SJSA1 (cell line): ENCODE measurements at places on chromosomes 16 and 17.
A peak's percentile ranks its signal among the peaks of the same experiment; 100 is the strongest.

DNA sequence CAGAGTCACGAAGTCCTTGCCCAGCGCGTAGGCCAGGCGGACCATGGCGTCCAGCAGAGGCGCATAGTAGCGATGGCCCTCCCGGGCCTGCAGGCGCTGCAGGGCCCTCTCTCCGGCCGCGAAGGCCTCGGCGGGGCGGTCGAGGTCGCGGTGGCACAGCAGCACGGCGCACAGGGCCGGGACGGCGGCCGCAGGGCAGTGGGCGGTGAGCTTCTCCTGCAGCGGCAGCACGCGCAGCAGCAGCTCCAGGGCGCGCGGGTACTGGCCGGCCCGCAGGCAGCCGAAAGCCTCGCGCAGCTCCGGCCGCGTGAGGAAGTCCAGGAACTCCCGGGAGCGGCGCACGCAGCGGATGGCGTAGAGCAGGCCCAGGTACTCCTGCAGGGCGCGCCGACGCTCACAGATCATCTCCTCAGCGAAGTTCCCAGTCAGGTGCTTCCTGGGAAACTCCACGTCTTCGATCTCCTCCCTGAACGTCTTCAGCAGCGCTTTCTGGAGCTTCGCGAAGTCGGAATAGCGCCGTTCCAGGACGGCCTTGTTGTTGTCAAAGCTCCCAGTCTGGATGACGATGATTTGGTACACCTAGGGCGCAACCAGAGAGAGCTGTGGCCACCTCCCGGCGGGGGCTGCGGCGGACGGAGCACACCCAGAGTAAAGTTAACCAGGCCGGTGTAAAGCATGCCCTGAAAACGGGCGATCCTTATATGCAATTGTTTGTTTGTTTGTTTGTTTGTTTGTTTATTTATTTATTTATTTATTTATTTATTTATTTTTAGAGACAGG, 7.4 kb downstream of the SNX20 start:
- no peak overlapping the region for H3K4me3 ChIP-seq
- H3K27ac ChIP-seq, result no peak overlapping the region
- no peaks in the 10 kb centered on the region for H3K27me3 ChIP-seq
- no peak for DNase-seq
- no peaks in the 10 kb centered on the region for H3K36me3 ChIP-seq

DNA sequence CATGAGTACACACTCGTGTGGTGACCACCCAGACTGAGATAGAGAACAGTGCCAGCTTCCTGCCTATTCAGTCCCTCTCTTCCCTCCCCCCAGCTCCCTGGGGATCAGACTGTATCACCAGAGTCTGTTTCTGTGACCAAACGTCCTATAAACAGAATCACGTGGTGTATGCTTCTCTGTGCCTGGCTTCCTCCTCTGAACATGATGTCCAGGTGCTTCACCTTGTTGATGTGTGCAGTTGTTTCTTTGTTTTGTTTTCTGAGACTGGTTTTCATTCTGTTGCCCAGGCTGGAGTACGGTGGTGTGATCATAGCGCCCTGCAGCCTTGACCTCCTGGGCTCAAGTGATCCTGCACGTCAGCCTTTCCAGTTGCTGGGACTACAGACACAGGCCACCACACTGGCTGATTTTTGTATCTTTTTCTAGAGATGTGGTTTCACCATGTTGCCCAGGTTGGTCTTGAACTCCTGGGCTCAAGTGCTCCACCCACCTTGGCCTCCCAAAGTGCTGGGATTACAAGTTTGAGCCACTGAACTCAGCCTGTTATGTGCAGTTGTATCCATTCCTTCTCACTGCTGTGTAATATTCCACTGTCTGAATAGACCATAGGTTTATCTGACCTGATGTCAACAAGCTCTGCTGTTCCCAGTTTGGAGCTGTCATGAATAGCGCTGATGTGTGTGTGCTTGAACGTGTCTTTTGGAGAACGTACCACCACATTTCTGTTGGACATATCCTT, 28.9 kb upstream of the PRM1 start:
- H3K27me3 ChIP-seq, result no peaks in the 10 kb centered on the region
- H3K27ac ChIP-seq, result peak overlapping the region; percentile 69
- H3K4me1 ChIP-seq, result peaks cover 63% of the 10 kb centered on the region
- DNase-seq, result peak; percentile 94
- H3K4me3 ChIP-seq, result no peak overlapping the region
- no peaks in the 10 kb centered on the region for H3K36me3 ChIP-seq

DNA sequence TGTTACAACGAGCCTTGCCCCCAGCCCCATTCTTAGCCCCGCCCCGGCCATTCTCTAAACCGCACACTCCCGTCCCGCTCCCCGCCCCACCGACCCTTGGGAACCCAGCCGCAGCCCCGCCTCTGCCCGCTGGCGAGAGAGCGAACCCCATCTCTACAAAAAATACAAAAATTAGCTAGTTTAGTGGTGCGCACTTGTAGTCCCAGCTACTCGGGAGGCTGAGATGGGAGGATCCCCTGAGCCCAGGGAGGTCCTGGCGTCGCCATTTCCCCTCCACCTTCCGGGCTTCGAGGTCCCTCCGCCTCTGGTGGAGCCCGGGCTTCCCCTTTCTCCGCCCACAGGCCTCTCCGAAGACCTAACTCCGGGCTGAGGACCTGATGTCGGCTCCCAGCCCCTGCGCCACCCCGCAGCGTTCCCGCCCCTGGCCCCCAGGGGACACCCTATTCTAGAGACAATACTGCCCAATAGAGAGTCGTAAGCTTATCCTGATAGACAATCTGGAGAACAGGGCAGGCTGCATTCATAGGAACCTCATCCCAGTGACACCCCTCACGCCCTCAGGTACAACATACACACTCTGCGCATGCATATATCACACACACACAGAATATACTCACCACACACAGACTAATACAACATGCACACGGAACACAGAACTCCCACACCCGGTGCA, 480 bp upstream of the PROCA1 start:
- DNase-seq, result no peak
- H3K27ac ChIP-seq, result no peak overlapping the region
- no peaks in the 10 kb centered on the region for H3K27me3 ChIP-seq
- peaks cover 29% of the 10 kb centered on the region for H3K4me1 ChIP-seq

GRCh38 chr17:77889135-77889505, 69.4 kb upstream of the TNRC6C start:
- no peaks in the 10 kb centered on the region for H3K36me3 ChIP-seq
- peaks cover 13% of the 10 kb centered on the region for H3K4me1 ChIP-seq
- no peak overlapping the region for H3K27ac ChIP-seq

DNA sequence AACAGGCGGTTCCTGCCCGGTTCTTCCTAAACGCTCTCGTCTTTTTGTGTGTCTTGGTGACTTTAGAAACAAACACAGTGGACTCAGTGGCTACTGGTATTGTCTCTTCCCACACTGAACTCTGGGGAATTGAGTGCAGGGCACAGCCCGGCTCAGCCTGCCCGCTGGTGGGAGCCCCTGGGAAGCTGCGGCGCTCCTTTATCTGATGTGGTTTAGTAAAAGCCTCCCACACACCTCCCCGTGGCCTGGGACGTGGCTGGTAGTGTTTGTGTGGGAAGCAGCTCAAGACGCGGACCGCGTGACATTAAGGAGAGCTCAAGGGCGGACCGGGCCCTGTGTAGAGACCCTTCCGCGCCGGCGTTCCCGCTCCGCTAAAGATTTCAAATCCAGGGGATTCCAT, 55.4 kb upstream of the PVALEF start:
- H3K4me3 ChIP-seq, result no peak overlapping the region
- no peak overlapping the region for H3K27ac ChIP-seq
- H3K27me3 ChIP-seq, result no peaks in the 10 kb centered on the region
- H3K4me1 ChIP-seq, result no peaks in the 10 kb centered on the region
- DNase-seq, result no peak

GRCh38 chr16:64132190-64132589, 989.7 kb downstream of the CDH11 start:
- no peak for DNase-seq
- no peak overlapping the region for H3K4me3 ChIP-seq
- no peak overlapping the region for H3K27ac ChIP-seq
- H3K36me3 ChIP-seq, result no peaks in the 10 kb centered on the region
- no peaks in the 10 kb centered on the region for H3K4me1 ChIP-seq
- no peaks in the 10 kb centered on the region for H3K27me3 ChIP-seq

- no peak for DNase-seq
- H3K4me3 ChIP-seq, result no peak overlapping the region
- H3K36me3 ChIP-seq, result no peaks in the 10 kb centered on the region
- no peak overlapping the region for H3K27ac ChIP-seq
- H3K27me3 ChIP-seq, result no peaks in the 10 kb centered on the region
- peaks cover 13% of the 10 kb centered on the region for H3K4me1 ChIP-seq
These were observed 134.8 kb downstream of the XYLT1 start for GRCh38 chr16:17335826-17336529.

GRCh38 chr17:38604479-38605403, 1.0 kb downstream of the SRCIN1 start:
- no peak overlapping the region for H3K27ac ChIP-seq
- DNase-seq, result no peak
- peaks cover 60% of the 10 kb centered on the region for H3K27me3 ChIP-seq

- no peak overlapping the region for H3K4me3 ChIP-seq
- H3K27ac ChIP-seq, result no peak overlapping the region
- peaks cover 9% of the 10 kb centered on the region for H3K4me1 ChIP-seq
These were observed 44.6 kb downstream of the FOXL1 start for GRCh38 chr16:86622700-86623615.

DNA sequence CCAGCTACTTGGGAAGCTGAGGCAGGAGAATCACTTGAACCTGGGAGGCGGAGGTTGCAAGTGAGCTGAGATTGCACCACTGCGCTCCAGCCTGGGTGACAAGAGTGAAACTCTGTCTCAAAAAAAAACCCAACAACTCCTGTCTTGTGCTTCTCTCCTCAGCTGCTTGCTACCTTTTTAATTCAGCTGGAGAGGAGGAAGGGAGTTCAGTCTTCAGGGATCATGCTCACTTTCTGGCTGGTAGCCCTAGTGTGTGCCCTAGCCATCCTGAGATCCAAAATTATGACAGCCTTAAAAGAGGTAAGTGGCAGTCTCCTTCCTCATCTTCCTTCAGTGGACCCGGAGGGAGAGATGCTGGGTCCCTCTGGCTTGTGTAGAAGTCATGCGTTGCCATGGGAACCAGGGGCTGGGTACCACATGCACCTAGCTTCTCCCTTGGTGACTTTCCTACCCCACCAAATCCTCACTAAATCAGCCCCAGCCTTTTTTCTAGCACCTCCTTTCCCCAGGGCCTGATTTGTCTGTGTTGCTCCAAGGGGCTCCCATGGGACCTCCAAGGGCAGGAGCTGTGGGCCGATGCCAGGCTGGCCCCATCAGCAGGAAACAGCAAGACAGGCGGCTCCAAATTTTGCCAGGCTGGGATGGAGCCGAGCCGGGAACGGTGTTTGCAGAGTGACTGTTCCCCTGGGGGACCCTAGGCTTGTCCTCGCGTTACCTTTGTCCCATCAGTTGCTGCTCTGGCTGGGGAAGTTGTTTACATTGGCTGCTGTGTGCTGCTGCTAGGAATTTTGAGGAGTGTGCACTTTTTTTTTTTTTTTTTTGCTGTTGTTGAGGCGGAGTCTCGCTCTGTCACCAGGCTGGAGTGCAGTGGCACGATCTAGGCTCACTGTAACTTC, 65.2 kb downstream of the ABCC1 start:
- H3K27ac ChIP-seq, result no peak overlapping the region
- H3K4me1 ChIP-seq, result peaks cover 33% of the 10 kb centered on the region

DNA sequence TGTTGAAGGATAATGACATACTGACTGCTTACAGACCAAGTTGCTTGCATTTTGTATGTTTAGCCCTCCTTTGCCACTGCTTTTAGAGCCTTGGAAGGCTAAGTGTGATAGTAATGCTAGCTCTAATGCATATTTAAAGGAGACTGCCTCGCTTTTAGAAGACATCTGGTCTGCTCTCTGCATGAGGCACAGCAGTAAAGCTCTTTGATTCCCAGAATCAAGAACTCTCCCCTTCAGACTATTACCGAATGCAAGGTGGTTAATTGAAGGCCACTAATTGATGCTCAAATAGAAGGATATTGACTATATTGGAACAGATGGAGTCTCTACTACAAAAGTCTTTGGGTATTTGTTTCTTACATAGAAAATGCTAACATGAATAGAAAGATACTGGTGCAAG, 19.1 kb downstream of the CAPNS2 start:
- H3K27me3 ChIP-seq, result no peaks in the 10 kb centered on the region; the same call in 1 of the 2 replicates
